H7 (cell line): ENCODE measurements at places on chromosomes 5 and 9.

DNA sequence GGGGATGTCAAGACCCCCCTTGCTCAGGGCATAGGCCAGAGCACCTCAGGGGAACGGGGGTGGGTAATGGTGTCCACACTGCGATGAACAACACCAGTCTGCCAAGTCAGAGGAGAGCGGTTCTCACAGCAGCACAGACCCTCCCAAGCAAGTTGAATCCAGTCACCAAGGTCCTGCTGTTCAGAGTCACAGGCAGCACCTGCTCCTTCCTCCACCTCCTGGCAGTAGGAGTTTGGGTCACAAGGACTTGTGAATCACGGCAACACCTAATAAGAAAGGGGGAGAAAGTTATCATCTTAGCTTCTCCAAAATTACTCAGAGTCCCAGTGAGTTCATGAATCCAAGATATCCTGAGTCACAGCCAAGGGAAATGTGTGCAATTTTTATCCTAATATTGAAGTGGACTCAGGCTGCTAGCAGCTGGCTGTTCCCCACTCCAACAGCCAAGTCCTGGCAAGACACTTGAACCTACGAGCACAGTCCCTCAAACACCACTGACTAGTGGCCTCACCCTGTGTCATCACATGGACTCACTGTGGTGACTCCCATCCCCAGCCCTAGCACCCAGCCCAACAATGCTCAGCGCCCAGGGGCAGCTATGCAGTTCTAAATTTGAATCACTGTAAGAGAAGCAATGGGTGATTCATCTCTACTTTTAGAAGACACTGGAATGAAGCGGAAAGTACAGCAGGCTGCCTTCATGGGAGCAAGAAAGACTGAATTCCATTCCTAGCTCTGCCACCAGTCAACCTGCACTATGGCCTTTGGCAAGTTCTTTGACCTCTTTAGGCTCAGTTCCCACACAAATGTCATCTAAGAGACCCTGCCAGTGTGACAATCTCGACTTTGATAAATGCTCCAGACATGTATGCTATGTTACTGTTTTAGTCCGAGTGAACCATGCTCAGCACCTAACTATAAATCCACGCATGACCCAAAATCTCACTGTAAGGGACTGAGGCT is 113.7 kb downstream of the KLHL3 start:
- DNase-seq = no peak

DNA sequence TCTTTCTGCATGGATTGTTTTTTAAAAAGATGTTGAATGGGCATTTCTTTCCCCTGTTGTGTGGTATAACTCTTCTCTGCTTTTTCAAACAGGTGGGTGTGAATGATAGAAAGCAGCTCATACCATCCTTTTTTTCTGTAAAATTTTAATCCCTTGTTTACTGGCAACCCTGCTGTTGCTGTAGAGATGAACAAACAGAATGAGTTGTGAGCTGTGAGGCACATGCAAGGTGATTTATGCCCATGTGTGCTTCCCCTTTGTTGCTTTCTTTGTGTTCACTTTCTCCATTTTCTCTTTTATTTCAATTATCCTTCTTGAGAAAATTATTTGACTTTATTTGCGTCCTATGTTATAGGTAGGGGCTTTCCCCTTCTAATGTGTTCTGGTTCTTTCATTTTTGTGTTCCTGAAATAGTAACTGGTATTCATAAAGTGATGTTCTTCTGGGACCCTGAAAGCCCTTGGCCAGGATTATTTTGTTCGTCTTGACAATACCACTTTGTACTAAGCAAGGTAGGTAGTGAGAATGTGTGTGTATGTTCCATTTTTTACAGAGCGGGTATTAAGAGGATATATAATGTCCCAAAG is 79.9 kb downstream of the AOPEP start:
- DNase-seq = no peak

DNA sequence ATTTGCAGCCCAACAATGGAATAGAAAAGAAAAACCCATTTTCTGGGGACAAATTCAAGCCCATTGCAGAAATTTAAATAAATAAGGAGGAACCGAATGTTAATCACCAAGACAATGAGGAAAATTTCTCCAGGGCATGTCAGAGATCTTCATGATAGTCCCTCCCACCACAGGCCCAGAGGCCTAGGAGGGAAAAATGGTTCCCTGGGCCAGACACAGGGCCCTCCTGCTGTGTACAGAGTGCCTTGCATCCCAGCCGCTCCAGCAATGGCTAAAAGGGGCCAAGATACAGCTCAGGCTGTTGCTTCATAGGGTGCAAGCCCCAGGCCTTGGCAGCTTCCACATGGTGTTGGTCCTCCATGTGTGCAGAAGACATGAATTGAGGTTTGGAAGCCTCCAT is 73.4 kb upstream of the FOXE1 start:
- no peak for DNase-seq

- DNase-seq = no peak
Measured at GRCh38 chr9:100447041-100447440, 20.1 kb downstream of the MSANTD3 start.

DNA sequence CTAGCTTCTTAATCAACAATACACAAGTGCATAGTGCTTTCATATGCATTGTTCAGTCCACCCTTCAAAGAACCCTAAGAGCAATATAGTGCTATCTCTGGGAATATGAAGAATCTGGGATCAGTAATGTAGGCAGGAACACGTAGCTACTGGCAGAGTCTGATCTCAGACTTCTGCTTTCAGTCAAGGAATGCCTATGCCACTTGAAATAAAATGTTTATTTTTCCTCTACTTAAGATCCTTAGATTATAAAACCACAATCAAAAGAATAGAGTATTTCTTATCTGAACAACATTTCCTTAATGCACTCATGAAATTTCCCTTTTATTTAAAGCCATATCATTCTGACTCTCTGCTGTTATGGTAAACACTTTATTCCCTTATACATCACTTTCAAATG is 1407.8 kb upstream of the C9orf72 start:
- DNase-seq = no peak

GRCh38 chr9:127887792-127888191 is 10.3 kb upstream of the AK1 start:
- DNase-seq = no peak

DNA sequence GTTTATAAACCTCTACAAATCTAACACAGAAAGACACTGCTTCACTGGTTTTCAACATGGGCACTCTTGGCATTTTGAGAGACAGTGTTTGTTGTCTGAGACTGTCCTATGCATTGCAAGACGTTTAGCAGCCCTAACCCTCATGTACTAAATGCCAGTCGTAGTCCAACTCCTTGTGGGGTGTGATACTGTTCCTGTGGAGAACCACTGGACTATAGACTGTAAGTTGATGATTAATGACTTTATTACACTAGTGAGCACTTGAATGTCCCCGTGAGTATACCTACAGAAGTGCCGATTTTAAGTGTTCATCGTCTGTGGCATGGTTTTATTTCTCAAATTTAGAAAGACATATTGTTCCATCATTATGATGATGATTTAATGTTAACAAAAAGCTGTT is 46.2 kb downstream of the RECK start:
- no peak for DNase-seq
